Adipocyte (in vitro differentiated cells): ENCODE measurements at places on chromosomes 7 and 10.
A peak's percentile ranks its signal among the peaks of the same experiment; 100 is the strongest.

GRCh38 chr10:70145166-70145665 lies 1.3 kb downstream of the TYSND1 start:
- DNase-seq = peak; percentile 22

DNA sequence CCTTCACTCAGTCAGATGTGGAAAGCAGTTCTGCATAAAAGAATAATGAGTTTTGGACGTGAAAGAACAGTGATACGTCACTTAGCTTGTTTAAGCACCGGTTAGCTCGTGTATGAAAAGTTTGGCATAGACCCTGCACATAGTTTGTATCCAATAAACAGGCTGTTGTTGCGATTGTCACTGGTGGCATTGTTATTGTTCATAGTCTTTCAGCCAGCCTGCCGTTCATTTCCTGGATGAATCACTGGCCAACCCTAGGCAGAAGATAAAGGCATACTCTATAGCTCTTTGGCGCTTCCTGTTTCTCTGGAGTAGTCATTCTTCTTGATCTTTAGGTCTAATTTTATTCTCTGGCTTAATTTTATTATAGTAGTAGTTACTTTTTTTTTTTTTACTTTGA lies 57.8 kb upstream of the ANKRD30A start:
- DNase-seq = no peak

- DNase-seq = peak; percentile 65
Observed at GRCh38 chr7:39623732-39624441, 515 bp downstream of the RALA start.

DNA sequence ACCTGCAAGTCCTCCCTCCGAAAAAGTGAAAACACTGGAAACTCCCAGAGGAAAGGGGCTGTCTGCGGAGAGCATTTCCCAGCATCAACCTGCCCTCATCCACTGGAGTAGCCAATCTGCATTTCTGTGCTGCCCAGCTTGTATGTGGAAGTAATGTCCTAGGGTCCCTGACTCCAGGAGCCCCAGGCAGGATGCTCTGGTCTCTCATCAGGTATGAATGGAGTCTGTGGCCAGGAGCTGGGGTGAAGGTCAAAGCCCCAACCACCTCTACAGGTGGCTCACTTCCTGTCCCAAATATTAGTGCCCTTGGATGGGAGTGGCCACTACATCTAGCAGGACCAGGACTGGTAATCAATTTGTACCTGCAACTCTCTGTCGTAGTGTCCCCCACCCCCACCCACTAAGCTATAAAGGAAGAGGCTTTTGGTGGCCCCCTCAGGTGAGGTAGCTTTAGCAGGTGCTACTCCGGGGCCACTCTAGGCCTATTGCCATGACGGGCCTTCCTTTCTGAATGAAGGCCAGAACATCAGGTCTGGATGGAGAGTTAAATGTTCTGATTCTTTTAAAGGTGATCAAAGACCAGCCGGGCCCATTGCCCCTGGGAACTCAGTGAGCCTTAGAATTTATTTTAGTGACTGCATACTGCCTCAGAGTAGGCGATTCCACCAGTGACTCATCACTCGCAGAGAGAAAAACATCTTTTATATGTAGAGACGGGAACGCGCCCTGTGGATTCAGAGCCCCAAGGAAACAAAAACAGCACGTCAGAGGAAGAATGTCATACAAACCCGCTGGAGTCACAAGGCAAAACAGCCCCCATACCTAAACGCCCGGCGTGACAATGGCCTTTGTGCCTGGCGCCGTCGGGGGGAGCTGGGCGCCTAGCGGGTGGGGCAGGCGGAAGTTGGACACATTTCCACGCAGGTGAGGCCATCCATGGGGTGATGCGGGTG lies 13.0 kb downstream of the EN2 start:
- DNase-seq = no peak
